Immature natural killer cell (primary cell): ENCODE measurements at places on chromosomes 7 and 10. TPM values are rescaled to one million over a fixed set of nuclear protein-coding genes. Genes with fewer than 3 reads are reported as not detected.

ZC3HAV1 gene
- 69.4 TPM for polyA plus RNA-seq

FBXO24 gene
- not detected for polyA plus RNA-seq

PNLIP gene
- not detected for polyA plus RNA-seq

SORBS1 gene
- polyA plus RNA-seq, result 1.8 TPM

MACC1 gene
- polyA plus RNA-seq, result 1.6 TPM

DNA sequence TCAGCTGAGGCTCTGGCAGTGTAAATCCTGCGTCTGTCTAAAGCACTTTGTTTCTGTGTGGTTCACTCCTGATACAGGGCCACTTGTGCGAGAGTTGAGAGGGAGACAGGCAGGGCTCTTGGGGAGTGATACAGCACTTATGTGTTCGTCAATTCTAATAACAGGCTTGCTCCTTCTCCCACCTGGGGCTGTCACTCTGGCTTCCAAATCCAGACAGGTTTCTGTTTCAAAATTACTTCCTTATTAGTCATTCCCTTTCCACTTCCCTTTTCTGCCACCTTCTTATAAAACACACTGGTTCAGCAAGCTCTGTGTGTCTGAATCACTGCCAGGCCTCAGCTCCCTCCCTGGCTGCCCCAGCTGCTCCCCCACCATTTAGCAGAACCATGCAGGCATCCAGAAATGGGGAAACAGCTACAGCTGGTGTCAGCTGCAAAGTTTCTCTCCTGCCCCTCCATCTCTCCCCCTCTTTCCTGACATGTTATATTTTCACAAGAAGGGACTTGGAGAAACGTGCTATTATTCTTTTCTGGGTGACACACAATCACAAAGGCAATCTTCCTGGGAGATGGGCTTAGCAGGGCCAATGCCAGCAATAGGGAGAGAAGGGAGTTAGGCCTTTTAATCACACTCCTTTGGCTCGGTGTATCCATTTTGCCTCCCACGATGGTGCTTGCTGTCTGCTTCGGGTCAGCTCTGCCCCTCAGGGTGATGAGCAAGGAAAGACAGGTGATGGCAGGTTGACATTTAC is 58.4 kb upstream of the ZNRF2 start:
- H3K27ac ChIP-seq, result no peak overlapping the region
- H3K4me3 ChIP-seq, result no peak overlapping the region
- peaks cover 3% of the 10 kb centered on the region for H3K27me3 ChIP-seq
- no peaks in the 10 kb centered on the region for H3K4me1 ChIP-seq
- no peaks in the 10 kb centered on the region for H3K36me3 ChIP-seq
- no peak for DNase-seq

GRCh38 chr10:52210161-52210560 is 103.9 kb upstream of the DKK1 start:
- H3K4me3 ChIP-seq, result no peak overlapping the region
- peaks cover 2% of the 10 kb centered on the region for H3K27me3 ChIP-seq
- no peak overlapping the region for H3K27ac ChIP-seq
- no peaks in the 10 kb centered on the region for H3K36me3 ChIP-seq
- H3K4me1 ChIP-seq, result no peaks in the 10 kb centered on the region

GRCh38 chr7:114821030-114821900 is 100.6 kb upstream of the MDFIC start:
- peaks cover 3% of the 10 kb centered on the region for H3K27me3 ChIP-seq
- H3K27ac ChIP-seq, result no peak overlapping the region
- H3K4me1 ChIP-seq, result no peaks in the 10 kb centered on the region
- H3K36me3 ChIP-seq, result peaks cover 3% of the 10 kb centered on the region

- peaks cover 96% of the 10 kb centered on the region for H3K4me1 ChIP-seq
- peaks cover 20% of the 10 kb centered on the region for H3K36me3 ChIP-seq
- peak overlapping the region; percentile 98 for H3K27ac ChIP-seq
- H3K27me3 ChIP-seq, result peaks cover 27% of the 10 kb centered on the region
- peak overlapping the region; percentile 84 for H3K4me3 ChIP-seq
- no peak for DNase-seq
Observed at GRCh38 chr10:124677749-124678556, 66.2 kb downstream of the FAM53B start.

GRCh38 chr7:85508642-85509410 is 322.0 kb upstream of the SEMA3D start:
- H3K27ac ChIP-seq, result no peak overlapping the region
- H3K36me3 ChIP-seq, result peaks cover 3% of the 10 kb centered on the region
- no peak for DNase-seq
- H3K4me1 ChIP-seq, result no peaks in the 10 kb centered on the region
- H3K27me3 ChIP-seq, result no peaks in the 10 kb centered on the region
- no peak overlapping the region for H3K4me3 ChIP-seq

DNA sequence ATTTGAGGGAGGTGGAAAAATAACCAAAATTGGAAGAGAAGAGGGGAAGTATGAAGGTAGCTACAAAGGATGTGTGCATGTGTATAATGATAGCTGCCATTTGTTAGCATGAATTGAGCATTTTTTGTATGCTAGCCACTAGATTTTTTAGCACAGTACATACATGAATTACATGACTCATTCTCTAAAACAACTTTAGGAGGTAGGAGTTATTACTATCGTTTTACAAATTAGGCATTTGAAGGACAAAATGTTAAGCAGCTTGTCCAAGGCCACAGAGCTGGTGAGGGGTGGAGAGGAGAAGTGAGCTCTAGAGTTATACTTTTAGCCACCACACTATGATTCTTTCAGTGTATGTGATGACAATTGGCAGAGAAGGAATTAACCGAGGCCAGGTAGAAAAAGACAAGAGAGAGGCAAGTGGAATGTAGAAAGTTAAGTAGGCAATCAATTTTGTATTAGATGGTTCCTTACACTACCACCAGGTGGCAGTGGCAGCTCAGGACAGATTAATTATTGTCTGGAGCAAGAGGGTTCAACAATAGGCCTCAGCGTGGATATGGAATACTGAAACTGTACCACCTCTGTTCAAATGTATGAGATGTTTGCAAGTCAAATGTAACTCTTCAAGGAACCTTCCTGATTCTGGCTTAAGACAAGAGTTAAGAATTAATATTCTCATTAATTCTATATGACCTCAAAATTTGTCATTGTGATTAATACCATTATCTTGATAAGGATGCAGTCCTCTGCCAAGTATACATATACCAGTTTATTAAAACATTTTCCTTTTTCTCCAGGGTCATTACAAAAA is 128.0 kb downstream of the MBL2 start:
- H3K4me3 ChIP-seq, result no peak overlapping the region
- DNase-seq, result no peak
- no peaks in the 10 kb centered on the region for H3K36me3 ChIP-seq
- H3K27ac ChIP-seq, result no peak overlapping the region
- H3K27me3 ChIP-seq, result peaks cover 2% of the 10 kb centered on the region

DNA sequence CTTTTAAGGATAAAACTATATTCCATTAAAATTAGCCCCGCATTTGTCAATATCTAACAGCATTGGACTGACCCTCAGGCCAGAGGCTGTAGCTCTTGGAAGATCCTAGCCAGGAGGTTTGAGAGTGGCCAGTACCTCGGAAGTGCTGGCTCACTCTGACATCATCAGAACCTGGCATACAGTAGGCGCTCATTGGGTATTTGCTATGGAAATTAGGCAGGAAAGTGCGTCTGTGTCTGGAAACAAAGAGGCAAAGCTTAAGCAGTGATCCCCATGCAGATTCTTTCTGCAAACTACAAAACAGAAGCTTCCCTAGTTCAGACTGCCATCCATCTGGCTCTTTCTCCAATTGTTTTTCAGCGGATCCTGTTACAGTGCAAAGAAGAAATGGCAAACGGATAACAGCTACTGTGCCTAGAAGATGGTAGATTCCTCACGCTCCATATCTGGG is 1.7 kb upstream of the PRKCQ start:
- H3K27ac ChIP-seq, result peak overlapping the region; percentile 97
- no peak for DNase-seq
- H3K36me3 ChIP-seq, result peaks cover 15% of the 10 kb centered on the region
- H3K4me1 ChIP-seq, result peaks cover 90% of the 10 kb centered on the region

DNA sequence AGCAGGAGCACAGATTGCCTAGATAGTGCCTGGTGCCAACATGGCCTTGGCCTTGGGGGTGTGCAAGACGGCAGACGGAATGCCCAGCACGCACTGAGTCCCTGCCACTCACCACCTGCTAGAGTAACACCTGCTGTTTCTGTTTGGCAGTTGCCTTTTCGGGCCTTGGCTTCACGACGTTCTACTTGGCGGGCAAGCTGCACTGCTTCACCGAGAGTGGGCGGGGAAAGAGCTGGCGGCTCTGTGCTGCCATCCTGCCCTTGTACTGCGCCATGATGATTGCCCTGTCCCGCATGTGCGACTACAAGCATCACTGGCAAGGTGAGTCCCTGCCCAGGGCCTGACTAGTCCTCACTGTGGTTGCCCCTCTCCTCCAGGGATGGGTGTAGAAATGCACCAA is 118.0 kb downstream of the PLPP4 start:
- H3K4me3 ChIP-seq, result no peak overlapping the region
- no peak for DNase-seq
- no peaks in the 10 kb centered on the region for H3K36me3 ChIP-seq
- no peaks in the 10 kb centered on the region for H3K4me1 ChIP-seq
- peaks cover 1% of the 10 kb centered on the region for H3K27me3 ChIP-seq

GRCh38 chr10:22505911-22506685 is 160.8 kb downstream of the SPAG6 start:
- H3K4me1 ChIP-seq, result peaks cover 73% of the 10 kb centered on the region
- H3K27me3 ChIP-seq, result peaks cover 2% of the 10 kb centered on the region
- peaks cover 4% of the 10 kb centered on the region for H3K36me3 ChIP-seq

GRCh38 chr7:114414156-114415063 is at the start of gene FOXP2:
TSS of gene FOXP2 (plus strand) at chr7:114414815. CDS start at chr7:114426512, 11,697 bp downstream.
- no peaks in the 10 kb centered on the region for H3K4me1 ChIP-seq
- H3K27me3 ChIP-seq, result no peaks in the 10 kb centered on the region
- no peak within 1 kb of the TSS for H3K27ac ChIP-seq
- H3K36me3 ChIP-seq, result no peaks in the 10 kb centered on the region
- no peak within 1 kb of the TSS for H3K4me3 ChIP-seq

- no peak overlapping the region for H3K4me3 ChIP-seq
- H3K4me1 ChIP-seq, result no peaks in the 10 kb centered on the region
- no peak overlapping the region for H3K27ac ChIP-seq
- no peaks in the 10 kb centered on the region for H3K36me3 ChIP-seq
- H3K27me3 ChIP-seq, result peaks cover 6% of the 10 kb centered on the region
- DNase-seq, result no peak
Observed at GRCh38 chr7:28517206-28517605, 104.9 kb downstream of the CREB5 start.

GRCh38 chr7:368651-369475 is 78.9 kb downstream of the FOXL3 start:
- peaks cover 17% of the 10 kb centered on the region for H3K4me1 ChIP-seq
- H3K36me3 ChIP-seq, result no peaks in the 10 kb centered on the region
- peaks cover 2% of the 10 kb centered on the region for H3K27me3 ChIP-seq

GRCh38 chr10:3287572-3288445 is 115.2 kb upstream of the PITRM1 start:
- H3K4me3 ChIP-seq, result no peak overlapping the region
- no peaks in the 10 kb centered on the region for H3K36me3 ChIP-seq
- H3K27me3 ChIP-seq, result peaks cover 7% of the 10 kb centered on the region
- no peak overlapping the region for H3K27ac ChIP-seq
- no peaks in the 10 kb centered on the region for H3K4me1 ChIP-seq

GRCh38 chr10:87506956-87507355 is 2.3 kb downstream of the MINPP1 start:
- H3K27me3 ChIP-seq, result no peaks in the 10 kb centered on the region
- H3K27ac ChIP-seq, result no peak overlapping the region
- peaks cover 46% of the 10 kb centered on the region for H3K4me1 ChIP-seq
- no peak for DNase-seq
- peaks cover 11% of the 10 kb centered on the region for H3K36me3 ChIP-seq
